NCI-H187 (cell line): ENCODE measurements at places on chromosomes 1 and 21.

GRCh38 chr1:4762146-4762545, 107.7 kb downstream of the AJAP1 start:
- no peak for DNase-seq

- no peak for DNase-seq
Observed at GRCh38 chr1:167369175-167369574, 148.5 kb downstream of the POU2F1 start.

- DNase-seq, result no peak
Observed at GRCh38 chr1:65232461-65232990, 76.8 kb upstream of the DNAJC6 start.

GRCh38 chr1:68016381-68016780, 34.0 kb downstream of the DIRAS3 start:
- DNase-seq, result no peak

DNA sequence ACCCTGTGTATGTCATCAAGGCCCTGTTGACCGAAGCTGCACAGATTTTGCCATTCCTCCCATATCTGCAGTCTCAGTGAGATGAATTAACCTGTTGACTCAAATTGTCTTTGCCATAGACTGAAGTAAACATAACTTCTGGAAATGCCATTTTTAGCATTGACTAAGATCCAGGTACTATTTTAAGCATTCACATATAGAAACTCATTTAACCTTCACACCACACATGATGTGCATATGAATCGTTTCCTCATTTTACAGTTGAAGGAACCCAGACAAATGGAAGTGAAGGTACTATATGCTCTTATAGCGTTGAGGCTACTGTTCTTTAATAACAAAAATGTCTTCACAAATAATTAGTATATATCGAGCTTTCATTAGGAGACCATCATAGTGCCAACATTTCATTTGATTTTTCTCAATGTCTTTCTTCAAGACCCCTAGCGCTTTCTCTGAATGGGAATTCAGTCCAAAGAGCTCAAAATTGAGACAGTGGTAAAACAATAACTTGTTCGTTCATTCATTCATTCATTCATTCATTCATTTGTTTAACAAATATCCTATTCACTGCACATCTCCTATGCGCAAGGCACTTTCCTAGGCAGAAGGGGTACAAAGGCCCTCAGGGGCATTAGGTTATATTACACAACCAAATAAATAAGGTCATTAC, 444.7 kb downstream of the ADGRL2 start:
- no peak for DNase-seq

- DNase-seq, result no peak
Observed at GRCh38 chr1:26856181-26856580, 6.8 kb upstream of the SFN start.

DNA sequence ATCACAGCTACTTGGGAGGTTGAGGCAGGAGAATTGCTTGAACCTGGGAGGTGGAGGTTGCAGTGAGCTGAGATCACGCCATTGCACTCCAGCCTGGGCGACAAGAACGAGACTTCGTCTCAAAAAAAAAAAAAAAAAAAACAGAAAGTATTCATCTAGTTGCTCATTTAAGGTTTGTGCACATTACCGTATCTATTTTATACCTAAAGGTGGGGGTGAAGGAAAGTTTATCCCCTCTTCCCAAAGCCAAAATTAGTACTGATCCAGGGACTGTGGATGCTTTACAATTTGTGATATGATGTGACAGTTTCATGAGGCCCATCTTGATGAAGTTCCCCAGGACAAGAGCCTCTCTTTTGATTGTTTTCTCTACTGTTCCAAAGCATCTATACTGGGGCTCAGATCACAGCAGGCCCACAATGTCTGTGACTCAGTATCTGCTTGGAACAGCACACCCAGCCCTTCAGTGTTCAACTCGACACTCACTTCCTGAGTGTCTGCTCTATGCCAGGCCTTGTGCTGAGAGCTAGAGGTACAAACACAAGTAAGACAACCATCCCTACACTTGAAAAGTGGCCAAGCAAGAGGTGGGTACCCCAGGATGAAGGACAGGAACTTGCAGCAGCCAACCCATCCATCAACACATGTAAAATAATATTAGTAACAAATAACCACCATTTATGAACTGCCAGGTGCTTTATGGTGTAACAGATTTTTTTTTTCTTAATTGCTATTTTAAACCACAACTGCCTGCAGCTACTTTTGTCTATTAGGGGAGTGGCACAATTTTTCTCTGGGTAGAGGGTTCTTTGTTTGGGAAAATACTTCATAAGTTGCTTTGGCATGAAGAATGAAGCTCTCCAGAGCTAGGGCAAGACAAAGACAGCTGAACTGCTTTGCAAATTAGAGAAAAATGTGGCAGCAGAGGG, 29.0 kb upstream of the KHDRBS1 start:
- DNase-seq, result no peak

- no peak for DNase-seq
Observed at GRCh38 chr1:243447844-243448243, 192.0 kb downstream of the SDCCAG8 start.

DNA sequence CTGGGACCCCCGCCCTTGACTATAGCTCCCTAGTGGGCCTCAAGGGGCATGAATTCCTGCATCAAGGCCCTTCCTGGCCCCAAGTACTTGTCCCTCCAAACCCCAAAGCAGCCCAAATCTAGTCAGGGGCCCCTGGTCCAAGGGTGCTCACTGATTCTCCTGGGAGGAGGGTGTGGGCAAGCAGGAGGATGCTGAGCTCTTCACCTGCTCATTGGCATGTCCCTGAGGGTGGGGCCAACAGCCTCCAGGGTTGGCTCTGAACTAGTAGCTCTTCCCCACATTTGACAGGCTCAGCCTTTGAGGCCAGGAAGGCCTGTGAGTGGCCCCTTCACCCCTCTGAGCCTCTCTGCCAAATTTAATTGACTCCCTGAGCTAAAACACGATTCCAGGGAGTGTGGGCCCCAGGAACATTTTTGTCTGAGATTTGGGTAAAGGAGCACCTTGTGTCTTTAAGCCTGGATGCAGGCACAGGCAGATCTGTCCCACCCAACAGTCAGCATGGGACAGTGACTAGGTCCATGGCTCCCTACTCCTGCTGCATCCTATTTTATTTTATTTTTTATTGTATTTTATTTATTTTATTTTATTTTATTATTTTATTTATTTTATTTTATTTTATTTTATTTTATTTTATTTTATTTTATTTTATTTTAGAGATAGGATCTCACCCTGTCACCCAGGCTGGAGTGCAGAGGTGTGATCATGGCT, 11.0 kb upstream of the WNT9A start:
- DNase-seq, result no peak

- DNase-seq, result no peak
Observed at GRCh38 chr1:183812128-183812527, 7.2 kb downstream of the RGL1 start.

DNA sequence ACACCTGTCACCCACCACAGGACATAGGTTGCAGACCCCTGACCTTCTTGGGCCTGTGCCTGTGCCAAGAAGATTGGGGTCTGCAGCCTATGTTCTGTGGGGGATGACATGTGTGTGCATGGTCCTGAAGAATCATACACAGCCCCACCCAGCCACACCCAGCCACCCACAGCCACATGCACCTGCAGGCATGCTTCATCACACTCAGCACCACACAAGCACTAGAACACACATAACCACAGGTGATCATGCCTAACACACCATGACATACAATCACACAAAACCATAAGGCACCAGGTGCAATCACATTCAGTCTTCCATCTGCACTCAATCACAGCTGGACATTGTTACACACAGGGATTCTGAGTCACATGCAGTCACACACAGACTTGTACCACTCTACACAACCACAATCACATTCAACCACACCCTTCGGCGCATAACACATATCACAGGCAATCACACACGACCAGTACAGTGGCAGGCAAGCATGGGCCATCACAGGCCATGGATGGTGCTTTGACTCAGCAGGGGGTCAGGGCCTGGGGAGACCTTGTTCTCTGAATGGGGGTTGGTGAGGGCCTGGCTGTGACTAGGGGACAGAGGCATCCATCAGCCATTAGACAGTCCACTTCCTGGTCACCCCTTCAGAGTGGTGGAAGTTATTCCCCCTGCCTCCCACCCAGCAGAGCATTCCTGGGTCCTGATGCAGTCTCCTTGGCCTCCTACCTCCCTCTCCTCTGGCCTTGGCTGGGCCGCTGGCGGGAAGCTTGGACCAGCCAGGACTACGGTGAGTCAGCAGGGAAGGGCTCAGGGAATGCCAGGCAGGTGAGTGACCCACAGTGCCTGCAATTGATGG, 44.3 kb upstream of the EPS8L3 start:
- DNase-seq, result no peak

DNA sequence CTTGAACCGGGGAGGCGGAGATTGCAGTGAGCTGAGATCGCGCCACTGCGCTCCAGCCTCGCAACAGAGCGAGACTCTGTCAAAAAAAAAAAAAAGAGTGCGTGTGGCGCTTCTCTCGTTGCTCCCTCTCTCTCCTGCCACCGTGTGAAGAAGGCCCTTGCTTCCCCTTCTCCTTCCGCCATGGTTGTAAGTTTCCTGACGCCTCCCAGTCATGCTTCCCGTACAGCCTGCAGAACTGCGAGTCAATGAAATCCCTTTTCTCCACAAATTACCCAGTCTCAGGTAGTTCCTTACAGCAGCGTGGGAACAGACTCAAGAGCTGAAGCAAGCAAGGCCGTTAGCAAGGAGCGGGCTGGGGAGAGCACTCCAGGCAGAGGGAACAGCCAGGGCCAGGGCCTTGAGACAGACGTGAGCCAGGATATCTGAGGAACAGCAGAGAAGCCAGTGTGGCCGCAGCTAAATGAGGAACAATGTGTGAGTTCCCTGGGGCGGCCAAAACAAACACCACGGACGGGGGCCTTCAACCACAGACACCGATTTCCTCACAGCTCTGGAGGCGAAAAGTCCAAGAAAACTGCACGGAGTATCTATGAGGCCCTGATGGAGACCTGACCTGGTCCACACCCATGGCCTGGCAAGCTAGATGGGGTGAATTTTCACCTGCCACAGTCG, 54.2 kb upstream of the ETS2 start:
- DNase-seq, result no peak

DNA sequence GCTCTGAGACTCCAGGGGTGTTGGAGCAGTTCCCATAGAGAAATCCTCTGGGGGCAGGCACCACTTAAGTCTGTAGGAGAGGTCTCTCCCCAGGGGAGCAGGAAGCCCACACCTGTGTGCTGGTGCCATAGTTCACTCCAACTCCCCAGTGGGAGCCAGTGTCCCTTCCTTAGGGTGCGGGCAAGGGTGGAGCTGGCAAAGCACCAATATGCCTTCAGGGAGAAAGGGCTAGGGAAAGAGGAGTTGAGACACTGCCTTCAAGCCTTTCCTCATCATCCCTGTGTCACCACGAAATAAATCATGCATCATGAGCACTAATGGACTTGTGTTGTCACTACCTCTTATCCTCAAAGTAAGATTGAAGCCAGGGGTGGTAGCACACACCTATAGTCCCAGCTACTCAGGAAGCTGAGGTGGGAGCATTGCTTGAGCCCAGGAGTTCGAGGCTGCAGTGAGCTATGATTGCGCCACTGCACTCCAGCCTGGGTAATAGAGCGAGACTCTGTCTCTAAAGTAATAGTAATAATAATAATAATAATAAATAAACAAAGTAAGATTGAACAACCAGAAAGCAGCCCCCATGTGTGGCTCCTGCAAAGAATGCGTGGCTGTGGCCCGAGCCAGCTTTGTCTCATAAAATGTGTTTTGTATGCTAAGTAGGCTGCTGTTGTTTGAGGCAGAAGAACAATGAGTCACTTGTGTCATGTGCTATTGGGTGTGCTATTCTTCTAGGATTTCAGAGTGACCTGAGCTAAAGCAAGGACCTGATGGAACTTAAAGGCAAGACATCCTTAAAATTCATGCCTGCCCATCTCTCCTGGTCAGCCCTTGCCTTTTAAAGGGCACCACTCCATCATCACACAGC, 6.7 kb upstream of the TIE1 start:
- DNase-seq, result no peak

GRCh38 chr1:79848316-79848715, 841.8 kb upstream of the ADGRL4 start:
- no peak for DNase-seq

DNA sequence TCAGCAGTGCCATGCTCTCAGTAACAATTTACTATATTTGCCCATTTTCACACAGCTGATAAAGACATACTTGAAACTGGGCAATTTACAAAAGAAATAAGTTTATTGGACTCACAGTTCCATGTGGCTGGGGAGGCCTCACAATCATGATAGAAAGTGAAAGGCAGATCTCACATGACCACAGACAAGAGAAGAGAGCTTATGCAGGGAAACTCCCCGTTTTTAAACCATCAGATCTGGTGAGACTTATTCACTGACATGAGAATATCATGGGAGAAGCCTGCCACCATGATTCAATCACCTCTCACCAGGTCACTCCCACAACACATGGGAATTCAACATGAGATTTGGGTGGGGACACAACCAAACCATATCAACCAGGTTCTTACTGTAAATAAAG, 112.1 kb upstream of the C1orf87 start:
- DNase-seq, result no peak

- no peak for DNase-seq
Observed at GRCh38 chr1:9416506-9416905, 122.8 kb upstream of the SLC25A33 start.

- DNase-seq, result no peak
Observed at GRCh38 chr21:38219049-38219628, 37.7 kb upstream of the KCNJ15 start.

- DNase-seq, result no peak
Observed at GRCh38 chr1:5198328-5198727, 543.9 kb downstream of the AJAP1 start.

- no peak for DNase-seq
Observed at GRCh38 chr1:62800825-62801306, 16.9 kb downstream of the ATG4C start.

GRCh38 chr1:26289158-26290059, 9.5 kb downstream of the SH3BGRL3 start:
- no peak for DNase-seq

GRCh38 chr1:199978408-199978940, 49.0 kb upstream of the NR5A2 start:
- DNase-seq, result no peak

- DNase-seq, result no peak
Observed at GRCh38 chr1:51628715-51629590, 12.1 kb downstream of the OSBPL9 start.

GRCh38 chr1:117008656-117009055, 7.1 kb downstream of the CD101 start:
- no peak for DNase-seq

DNA sequence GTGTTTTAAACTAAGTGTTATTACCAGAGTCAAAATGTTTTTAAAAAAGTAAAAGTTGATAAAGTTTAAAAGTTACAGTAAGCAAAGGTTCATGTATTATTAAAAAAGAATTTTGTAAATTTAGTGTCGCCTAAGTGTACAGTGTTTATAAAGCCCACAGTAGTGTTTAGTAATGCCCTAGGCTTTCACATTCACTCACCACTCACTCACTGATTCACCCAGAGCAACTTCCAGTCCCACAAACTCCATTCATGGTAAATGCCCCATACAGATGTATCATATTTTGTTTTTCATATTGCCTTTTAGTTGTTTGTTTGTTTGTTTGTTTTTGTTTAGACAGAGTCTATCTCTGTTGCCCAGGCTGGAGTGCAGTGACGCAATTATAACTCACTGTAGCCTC, 353.8 kb upstream of the PTBP2 start:
- no peak for DNase-seq

- no peak for DNase-seq
Observed at GRCh38 chr1:172898866-172899265, 151.9 kb downstream of the TNFSF18 start.

- DNase-seq, result no peak
Observed at GRCh38 chr1:116476321-116476720, 94.5 kb downstream of the CD58 start.

GRCh38 chr1:119556423-119556822, 49.4 kb downstream of the HSD3B1 start:
- DNase-seq, result no peak

- no peak for DNase-seq
Observed at GRCh38 chr1:2258122-2258681, 30.1 kb downstream of the SKI start.
